ENCODE measurements at places on chromosomes 3 and 15.
A peak's percentile ranks its signal among the peaks of the same experiment; 100 is the strongest.

DNA sequence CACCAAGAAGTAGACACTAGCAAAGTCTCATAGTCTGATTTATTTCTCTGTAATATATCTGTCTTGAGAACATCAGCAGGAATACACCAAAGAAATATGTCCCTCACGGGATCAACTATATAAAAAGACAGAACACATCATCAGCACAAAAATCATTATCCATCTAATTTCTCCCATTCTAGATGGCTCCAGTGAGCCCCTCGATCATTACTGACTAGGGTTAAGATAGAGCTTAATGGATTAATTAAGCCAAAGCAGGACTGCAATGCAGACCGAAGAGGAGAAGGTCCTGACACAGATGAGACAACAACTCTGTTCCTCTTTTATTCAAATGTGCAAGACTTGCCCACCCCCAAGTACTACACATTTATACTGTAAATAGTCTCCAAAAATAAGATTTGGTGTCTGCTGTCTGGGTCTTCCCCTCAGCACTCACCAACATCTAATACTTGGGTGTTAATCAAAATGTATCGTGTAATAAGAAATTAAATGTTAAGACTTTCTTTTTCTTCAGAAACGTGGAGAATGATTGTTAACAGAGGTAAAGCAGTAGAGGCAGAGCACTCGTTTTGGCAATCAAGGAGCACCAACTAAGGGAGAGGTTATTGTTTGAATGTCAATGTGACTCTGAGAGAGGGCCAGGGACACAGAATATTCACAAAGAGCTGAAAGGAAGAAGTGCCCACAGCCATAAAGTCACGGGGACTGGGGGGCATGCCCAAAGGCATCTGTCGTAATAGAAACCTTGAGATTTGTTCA, 133.6 kb downstream of the TIGIT start:
- DNase-seq = no peak

GRCh38 chr3:104908761-104909160, 457.9 kb upstream of the ALCAM start:
- DNase-seq = no peak

GRCh38 chr15:59294574-59295260, 78.0 kb downstream of the MYO1E start:
- DNase-seq = no peak

DNA sequence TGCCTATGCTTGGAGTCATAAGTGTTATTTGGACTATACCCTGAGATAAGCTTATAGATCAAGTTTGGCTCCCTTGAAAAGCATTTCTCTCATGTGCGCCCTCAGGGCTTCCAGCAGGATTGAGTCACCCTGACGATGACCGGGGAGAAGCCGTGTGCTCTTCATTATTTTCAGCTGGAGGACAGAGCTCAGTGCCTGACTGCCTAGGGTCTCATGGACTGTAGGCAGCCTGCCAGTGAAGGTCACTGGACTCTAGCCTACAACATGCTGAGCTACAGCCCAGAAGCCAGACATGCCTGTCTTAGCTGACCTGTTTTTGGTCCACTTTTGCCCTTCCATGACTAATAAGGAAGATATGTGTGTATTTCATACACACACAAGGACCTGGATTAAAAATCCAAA, 31.6 kb upstream of the NUDT16 start:
- no peak for DNase-seq

DNA sequence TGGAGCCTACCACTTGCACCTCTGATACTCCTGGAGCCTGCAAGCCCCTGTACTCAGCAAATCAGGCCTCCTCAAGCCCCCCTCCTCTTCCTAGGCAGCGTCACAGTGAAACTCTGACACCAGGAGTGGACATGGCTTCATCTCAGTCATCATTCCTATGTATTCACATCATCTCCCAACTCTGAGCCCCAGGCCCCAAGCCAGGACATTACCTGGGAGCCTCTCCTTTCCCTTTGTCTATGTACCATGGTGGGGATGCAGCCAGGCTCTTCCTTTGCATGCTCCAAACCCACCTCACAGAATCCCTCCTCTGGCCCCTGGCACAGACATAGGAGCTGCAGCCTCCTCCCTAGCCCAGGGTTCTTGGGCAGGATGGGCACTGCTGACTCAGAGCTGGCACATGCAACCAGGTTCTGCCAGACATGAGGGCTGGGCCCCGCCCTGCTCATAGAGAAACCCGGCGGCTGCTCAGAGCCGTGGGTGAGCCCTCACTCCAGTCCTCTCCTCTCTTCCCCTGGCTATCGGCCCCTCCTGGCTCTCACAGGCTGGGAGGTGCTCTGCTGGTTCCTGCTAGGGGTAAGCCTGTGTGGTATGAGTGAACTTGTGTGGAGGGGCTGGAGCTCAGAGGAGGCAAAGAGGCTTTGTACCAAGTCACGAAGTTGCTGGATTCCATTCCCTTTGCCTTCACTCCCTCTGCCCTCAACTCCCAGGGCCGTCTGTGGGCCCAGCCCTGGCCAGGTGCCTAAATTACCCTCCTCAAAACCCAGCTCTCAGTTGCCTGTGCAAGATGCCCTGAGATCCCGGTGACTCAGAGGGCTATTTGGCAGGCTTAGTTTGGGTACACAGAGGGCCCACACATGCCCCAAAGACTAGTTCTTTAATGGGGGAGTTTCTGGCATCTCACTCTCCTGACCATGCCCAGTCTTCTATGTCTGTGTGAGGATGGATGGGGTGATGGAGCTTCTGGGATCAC, 1.9 kb upstream of the PLCD1 start:
- DNase-seq = peak; percentile 80

GRCh38 chr3:47010111-47010712, 30.7 kb downstream of the NBEAL2 start:
- no peak for DNase-seq

DNA sequence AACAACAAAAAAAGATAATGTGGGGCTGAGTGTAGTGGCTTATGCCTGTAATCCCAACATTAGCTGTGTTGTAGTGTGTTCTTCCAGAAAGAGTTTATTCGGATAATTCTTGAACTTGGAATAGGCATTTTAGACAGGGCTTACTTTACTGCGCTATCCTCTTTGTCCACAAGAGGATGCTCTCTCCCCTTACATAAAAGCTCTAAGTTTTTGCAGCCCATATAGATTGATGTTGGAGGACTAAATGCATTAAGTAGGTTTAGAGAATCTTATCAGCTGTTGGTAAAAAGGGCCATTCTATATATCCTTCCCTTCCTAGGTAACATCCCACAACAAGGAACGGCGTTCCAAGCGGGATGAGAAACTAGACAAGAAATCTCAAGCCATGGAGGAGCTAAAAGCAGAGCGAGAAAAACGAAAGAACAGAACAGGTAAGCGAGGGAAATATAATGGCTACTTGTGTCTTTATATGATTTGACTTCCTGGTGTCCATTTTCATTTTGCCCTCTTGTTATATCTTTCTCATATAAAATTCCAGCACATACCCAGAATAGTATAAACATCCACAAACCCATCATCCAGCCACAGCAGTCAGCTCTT, 27.8 kb upstream of the ITPKA start:
- peak; percentile 45 for DNase-seq

DNA sequence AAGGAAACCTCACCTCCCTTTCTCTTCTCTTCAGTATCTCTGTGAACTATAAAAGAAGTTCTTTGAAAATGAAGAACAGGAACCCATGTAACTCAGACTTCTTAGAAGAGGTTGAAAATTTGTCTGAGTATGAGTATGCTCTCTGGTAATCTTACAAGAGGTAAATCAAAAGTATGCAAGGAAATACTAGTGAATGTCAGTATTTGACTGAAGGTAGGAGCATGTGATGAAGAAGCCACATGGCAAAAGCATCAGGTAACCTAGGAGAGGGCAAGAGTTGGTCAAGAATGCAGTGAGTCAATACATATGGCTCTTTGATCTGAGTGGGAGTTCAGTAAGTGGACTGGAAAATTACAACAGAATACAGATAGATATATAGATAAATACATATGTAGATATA, 133.0 kb upstream of the NECTIN3 start:
- no peak for DNase-seq

GRCh38 chr3:151477591-151478334, 16.9 kb upstream of the IGSF10 start:
- no peak for DNase-seq

DNA sequence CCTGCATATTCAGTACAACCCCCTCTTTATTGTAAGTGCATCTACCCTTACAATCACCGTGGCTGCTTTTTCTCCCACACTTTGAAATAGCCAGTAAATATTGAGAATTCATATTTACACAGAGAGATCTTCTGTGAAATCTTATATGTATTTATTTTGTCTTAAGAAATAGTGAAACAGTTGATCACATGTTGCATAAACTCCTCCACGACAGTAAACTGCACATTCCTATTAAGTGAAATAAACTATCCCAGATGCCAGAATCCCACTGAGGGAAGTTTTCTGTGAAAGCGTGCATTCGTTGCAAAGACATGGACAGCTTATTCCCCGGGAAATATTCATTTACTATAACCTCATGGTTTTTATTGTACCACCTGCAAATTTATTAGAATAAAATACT, 796.0 kb downstream of the ROBO2 start:
- no peak for DNase-seq

DNA sequence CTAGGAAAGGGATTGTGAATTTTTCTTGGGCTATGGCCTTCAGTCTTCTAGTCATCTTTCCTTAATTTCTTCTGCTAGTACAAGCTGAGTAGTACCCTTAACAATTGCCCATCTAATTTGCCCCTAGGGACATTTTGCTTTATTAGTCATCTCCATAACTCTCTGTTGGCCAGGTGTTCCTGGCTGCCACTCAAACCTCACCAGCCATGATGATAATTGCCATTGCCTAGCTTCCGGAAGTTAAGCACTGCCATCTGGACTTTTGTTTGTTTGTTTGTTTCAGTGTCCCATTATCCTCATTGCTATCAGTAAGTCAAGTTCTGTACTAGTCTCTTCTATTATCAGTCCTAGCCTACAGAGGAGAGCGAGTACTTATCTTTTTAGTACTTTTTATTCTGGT, 36.6 kb upstream of the UBL7 start:
- peak; percentile 87 for DNase-seq

- peak; percentile 81 for DNase-seq
Measured at GRCh38 chr3:50390508-50391224, 31.3 kb upstream of the TMEM115 start.

GRCh38 chr15:36863570-36863969, 236.8 kb downstream of the MEIS2 start:
- no peak for DNase-seq

GRCh38 chr15:58521293-58521991, 89.7 kb downstream of the LIPC start:
- peak; percentile 21 for DNase-seq

GRCh38 chr3:29577250-29577649, 296.4 kb downstream of the RBMS3 start:
- no peak for DNase-seq

- no peak for DNase-seq
Measured at GRCh38 chr3:166263460-166263859, 426.2 kb upstream of the BCHE start.

DNA sequence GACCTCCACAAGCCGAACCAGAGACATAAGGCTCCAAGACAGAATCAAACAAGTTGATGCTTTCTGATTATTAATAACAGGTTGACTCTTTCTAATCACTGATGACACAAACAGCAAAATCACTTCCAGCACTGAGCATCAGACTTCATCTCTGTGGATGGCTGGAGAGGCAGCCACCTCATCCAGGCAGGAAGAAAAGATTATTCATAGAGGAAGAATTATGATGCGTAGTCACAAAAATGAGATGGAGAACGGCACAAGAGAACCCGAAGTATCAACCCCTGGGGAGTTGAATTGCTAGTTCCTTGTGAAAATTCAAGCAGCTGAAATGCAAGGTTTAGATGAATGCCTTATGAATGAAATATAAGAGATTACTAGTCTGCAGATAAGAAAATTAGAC, 49.9 kb upstream of the LMCD1 start:
- no peak for DNase-seq
